ENCODE measurements at places on chromosomes 4 and X. TPM values are rescaled to one million over a fixed set of nuclear protein-coding genes. Genes with fewer than 3 reads are reported as not detected.

The TEC gene
- 1.4 TPM for total RNA-seq

The MAGEA2B gene
- total RNA-seq, result not detected

The SHROOM3 gene
- total RNA-seq, result 0.33 TPM

- no peak for DNase-seq
Measured at GRCh38 chrX:137427816-137428215, 138.1 kb upstream of the ZIC3 start.

- DNase-seq, result no peak
Measured at GRCh38 chr4:7201420-7202305, 9.3 kb downstream of the SORCS2 start.
